Hepatocyte (in vitro differentiated cells): ENCODE measurements at places on chromosomes 7 and 10.

GRCh38 chr7:73704640-73705550 lies 14.6 kb downstream of the STX1A start:
- H3K27ac ChIP-seq: no peak overlapping the region
- peak; percentile 20 for DNase-seq
- no peaks in the 10 kb centered on the region for H3K27me3 ChIP-seq

- no peaks in the 10 kb centered on the region for H3K27me3 ChIP-seq
- H3K27ac ChIP-seq: no peak overlapping the region
- no peaks in the 10 kb centered on the region for H3K36me3 ChIP-seq
- no peak for DNase-seq
Observed at GRCh38 chr7:123004931-123005330, 9.4 kb upstream of the TAS2R16 start.

DNA sequence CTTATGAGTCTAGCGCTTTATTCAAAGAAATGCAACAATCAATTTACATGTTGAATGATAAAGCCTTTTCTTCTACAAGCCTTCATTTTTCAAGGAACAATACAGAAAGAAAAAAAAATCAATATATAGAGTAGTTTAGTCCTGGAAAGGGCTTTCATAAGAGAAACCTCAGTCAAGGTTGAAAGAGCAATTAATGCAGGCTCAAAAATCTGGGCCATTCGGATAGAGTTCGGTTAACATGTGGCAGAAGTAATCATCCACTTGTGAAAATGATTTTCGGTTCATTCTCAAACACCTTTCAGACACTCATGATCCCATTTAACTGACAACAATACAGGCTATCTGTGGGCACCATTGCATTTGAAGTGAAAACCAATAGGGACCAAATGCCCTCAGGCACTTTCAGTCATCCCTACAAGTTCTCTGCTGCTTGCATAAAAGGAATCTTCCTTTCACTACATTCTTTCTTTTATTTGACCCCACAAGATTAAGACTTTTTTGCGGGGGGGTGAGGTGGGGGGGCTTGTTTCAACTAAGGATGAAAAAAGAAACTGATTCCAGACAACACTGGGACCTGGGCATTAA lies 177.9 kb downstream of the RNF133 start:
- H3K4me1 ChIP-seq: no peaks in the 10 kb centered on the region
- no peak overlapping the region for H3K27ac ChIP-seq
- no peak for DNase-seq
- no peaks in the 10 kb centered on the region for H3K27me3 ChIP-seq
- H3K4me3 ChIP-seq: no peak overlapping the region
- H3K36me3 ChIP-seq: no peaks in the 10 kb centered on the region

DNA sequence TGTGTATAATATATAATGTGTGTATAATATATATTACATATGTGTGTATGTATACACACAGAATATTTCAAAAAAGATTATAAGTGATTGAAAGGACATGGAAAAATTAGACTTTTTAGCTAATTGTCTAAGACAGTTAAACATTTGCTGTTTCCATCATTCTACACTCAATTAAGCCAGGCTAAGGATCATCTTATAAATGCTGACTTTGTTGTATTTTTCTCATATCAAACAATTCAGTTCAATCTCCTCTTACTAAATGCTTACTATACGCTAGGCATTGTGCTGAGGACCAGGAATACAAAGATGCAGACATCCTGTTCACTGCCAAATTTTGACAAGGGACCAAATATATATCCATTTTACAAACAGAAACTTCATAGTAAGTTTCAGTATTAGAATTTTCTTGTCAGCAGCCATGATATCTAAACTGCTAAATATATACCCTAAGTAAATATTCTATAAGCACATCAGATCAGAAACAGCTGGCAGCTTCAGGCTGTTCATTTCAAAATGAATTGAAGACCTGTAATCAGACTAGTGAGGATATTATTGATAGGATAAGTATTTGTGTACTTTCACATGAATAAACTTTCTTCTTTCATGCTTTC lies 10.3 kb upstream of the LRRN3 start:
- H3K36me3 ChIP-seq: no peaks in the 10 kb centered on the region
- no peaks in the 10 kb centered on the region for H3K27me3 ChIP-seq
- H3K4me3 ChIP-seq: no peak overlapping the region
- DNase-seq: no peak
- H3K4me1 ChIP-seq: no peaks in the 10 kb centered on the region
- no peak overlapping the region for H3K27ac ChIP-seq

DNA sequence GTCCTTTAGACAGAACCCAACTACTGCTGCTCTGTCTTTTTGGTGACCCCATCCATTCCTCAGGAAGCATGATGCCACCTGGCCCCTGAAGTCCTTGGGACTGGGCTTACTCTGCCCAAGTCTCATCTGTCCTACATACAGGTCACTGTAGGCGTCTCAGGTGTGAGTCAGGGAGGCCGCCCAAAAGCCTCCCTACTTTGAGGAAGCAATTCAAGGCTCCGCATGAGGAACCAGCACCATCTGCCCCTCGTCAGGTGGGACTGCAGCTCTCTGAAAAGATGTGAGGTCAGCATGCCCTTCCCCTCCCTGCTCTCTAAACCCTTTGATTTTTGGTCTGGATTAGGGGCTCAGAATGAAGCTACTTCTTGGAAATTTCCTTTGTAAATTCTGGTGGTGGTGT lies 354.8 kb downstream of the CXCL12 start:
- no peaks in the 10 kb centered on the region for H3K4me1 ChIP-seq
- no peak for DNase-seq
- no peaks in the 10 kb centered on the region for H3K36me3 ChIP-seq
- H3K27me3 ChIP-seq: no peaks in the 10 kb centered on the region
- no peak overlapping the region for H3K4me3 ChIP-seq
- no peak overlapping the region for H3K27ac ChIP-seq

DNA sequence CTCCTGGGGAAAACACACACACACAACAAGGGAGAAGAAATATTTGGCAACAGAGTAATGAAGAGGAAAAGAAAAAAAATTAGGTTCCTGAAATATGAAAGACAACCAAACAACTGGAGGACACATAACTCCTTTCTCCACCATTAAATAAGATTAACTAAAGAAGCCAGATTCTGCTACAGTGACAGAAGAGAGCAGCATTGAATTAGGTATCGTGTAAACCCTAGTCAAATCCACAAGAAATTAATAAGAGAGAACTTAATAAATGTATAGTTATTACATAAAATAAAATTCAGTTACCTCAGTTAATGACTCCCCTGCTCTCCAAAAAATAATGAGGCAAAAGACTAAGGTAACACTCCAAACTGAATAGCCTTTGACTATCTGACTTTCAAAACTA lies 306.7 kb downstream of the CRPPA start:
- no peak overlapping the region for H3K4me3 ChIP-seq
- no peaks in the 10 kb centered on the region for H3K4me1 ChIP-seq
- no peaks in the 10 kb centered on the region for H3K27me3 ChIP-seq
- DNase-seq: no peak
- no peak overlapping the region for H3K27ac ChIP-seq

DNA sequence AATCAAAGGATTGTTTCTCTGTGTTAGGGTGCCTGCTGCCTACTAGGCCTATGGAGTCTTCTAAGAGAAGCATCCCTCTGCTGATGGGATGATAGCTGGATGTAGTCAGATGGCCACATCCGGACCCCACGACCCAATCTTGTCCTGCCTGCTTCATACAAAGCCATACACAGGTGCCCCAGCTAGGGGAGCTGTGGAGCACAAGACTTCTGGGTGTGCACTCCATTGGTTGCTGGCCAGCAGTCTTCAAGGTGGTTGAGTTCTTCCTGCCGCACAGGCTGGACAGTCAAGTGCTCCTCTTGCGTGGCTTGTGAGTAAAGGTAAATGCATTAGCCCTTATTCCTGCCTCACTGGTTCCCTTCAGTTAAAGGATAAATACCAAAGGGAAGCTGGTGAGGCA lies 120.2 kb downstream of the TEX36 start:
- no peaks in the 10 kb centered on the region for H3K36me3 ChIP-seq
- H3K27ac ChIP-seq: no peak overlapping the region
- DNase-seq: no peak
- no peaks in the 10 kb centered on the region for H3K27me3 ChIP-seq

DNA sequence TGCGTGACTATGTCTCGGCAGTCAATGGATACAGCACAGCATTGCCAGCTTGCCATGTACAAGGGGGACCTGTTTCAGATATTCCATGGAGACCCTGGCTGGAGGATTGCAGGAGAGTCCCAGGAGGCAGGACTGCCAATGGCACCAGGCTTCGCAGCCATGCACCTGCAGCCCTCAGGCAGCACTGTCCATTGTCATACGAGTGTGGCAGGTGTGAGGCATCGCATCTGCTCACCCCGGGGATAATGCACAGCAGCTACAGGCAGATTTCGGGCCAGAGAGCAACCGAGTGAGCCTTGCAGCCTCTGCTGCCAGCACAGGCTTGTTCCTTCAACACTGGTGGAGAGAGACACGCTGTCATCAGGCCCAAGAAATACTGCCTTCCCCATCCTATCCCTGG lies 415.1 kb downstream of the PAXIP1 start:
- H3K4me3 ChIP-seq: no peak overlapping the region
- H3K4me1 ChIP-seq: no peaks in the 10 kb centered on the region
- H3K27ac ChIP-seq: no peak overlapping the region
- no peak for DNase-seq
- no peaks in the 10 kb centered on the region for H3K36me3 ChIP-seq
- H3K27me3 ChIP-seq: no peaks in the 10 kb centered on the region

DNA sequence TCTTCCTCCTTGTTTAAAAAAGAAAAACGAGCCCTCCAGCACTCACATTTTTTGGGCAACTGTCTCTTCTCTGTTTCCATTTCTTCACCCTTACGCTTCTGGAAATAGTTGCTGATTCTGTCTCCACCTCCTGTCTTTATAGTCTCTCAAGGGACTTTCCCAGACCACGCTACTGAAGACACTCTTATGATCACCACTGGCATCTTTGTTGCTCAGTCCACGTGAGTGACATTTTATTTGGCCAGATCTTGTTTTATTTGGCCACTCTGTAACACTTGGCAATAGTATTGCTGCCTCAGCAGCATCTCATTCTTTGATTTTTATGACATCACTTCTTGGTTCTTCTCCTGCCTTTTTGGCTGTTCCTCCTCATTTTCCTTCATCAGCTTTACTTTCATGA lies 21.6 kb upstream of the NME8 start:
- H3K36me3 ChIP-seq: no peaks in the 10 kb centered on the region
- no peak overlapping the region for H3K27ac ChIP-seq
- H3K27me3 ChIP-seq: no peaks in the 10 kb centered on the region
- no peak for DNase-seq
- H3K4me1 ChIP-seq: no peaks in the 10 kb centered on the region
- H3K4me3 ChIP-seq: no peak overlapping the region

GRCh38 chr7:108094933-108095710 lies 35.0 kb downstream of the LAMB4 start:
- H3K27ac ChIP-seq: peak overlapping the region; percentile 83
- peaks cover 32% of the 10 kb centered on the region for H3K4me1 ChIP-seq
- DNase-seq: peak; percentile 79
- H3K4me3 ChIP-seq: no peak overlapping the region

GRCh38 chr7:101733713-101734475 lies 83.5 kb upstream of the CUX1 start:
- H3K27ac ChIP-seq: peak overlapping the region; percentile 44
- peaks cover 24% of the 10 kb centered on the region for H3K4me1 ChIP-seq
- H3K36me3 ChIP-seq: no peaks in the 10 kb centered on the region
- no peak overlapping the region for H3K4me3 ChIP-seq
- DNase-seq: peak; percentile 73

DNA sequence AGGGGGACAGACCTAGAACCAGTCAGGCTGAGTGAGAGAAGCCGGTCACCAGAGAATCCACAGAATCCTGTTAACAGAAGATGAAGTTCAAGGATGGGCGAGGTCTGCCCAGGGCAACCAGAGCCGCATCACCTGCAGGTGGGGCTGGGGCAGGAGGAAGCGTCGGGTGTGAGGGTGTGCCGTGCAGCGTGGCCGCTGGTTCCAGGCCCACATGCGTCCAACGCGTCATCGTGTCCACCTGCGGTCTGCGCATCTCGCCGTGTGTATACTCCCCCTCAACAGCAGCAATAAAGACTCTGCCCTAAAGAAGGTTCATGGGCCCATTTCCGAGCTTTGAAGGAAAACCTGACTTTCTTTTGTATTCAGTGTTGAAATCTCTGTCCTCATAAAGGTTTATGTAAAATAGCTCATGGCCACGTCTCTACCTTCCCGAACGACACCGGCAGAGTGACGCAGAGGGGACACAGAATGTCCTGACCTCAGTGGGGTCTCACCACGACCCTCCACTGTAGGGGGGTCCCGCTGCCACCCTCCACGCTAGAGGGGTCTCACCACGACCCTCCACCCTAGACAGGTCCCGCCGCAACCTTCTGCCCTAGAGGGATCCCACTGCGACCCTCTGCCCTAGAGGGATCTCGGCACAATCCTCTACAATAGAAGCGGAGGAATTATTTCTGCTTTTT lies 446.9 kb downstream of the PTPRN2 start:
- H3K4me3 ChIP-seq: no peak overlapping the region
- H3K36me3 ChIP-seq: no peaks in the 10 kb centered on the region
- no peak overlapping the region for H3K27ac ChIP-seq
- no peaks in the 10 kb centered on the region for H3K27me3 ChIP-seq
- DNase-seq: no peak
- H3K4me1 ChIP-seq: no peaks in the 10 kb centered on the region

GRCh38 chr7:144908324-144908723 lies 72.5 kb upstream of the TPK1 start:
- no peaks in the 10 kb centered on the region for H3K36me3 ChIP-seq
- no peak overlapping the region for H3K4me3 ChIP-seq
- H3K27ac ChIP-seq: no peak overlapping the region
- DNase-seq: no peak
- H3K4me1 ChIP-seq: no peaks in the 10 kb centered on the region
- H3K27me3 ChIP-seq: no peaks in the 10 kb centered on the region

- H3K4me1 ChIP-seq: no peaks in the 10 kb centered on the region
- no peaks in the 10 kb centered on the region for H3K27me3 ChIP-seq
- H3K27ac ChIP-seq: no peak overlapping the region
Observed at GRCh38 chr10:72375585-72375984, 20.9 kb upstream of the DNAJB12 start.

DNA sequence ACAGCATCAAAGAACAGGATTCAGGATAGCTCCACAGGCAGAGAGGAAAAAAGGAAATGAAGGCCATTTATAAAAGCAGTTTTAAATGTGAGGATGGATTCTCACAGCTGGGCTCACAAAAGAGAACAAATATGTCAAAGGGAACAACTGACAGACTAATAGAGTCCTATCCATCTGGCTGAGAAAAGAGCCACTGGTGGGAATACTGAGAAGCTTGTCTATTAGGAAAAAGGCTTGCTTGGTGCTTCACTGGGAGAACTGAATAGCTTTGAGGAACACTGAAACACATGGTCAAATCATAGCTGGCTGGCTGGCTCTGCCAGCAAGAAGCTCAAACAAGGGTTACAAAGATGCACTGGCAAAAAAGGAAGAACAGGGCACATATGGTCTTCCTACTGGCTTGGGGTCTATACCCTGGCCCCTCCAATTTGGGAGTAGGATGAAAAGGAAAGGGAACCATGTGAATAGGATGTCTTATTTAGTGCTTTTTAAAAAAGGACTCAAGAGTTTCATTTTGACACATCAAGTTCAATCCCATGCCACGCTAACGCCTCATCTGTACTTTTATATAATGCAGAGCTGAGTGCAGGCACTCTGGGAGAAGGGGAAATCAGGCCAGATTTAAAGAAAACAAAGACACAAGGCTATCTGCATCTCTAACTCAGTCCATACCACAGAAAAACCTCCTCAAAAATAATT lies 44.8 kb upstream of the KCNIP2 start:
- no peak overlapping the region for H3K4me3 ChIP-seq
- H3K4me1 ChIP-seq: no peaks in the 10 kb centered on the region
- no peaks in the 10 kb centered on the region for H3K27me3 ChIP-seq
- H3K27ac ChIP-seq: no peak overlapping the region

GRCh38 chr10:79059859-79060379 lies 8.8 kb upstream of the ZMIZ1 start:
- H3K27ac ChIP-seq: peak overlapping the region; percentile 86
- no peaks in the 10 kb centered on the region for H3K27me3 ChIP-seq
- H3K36me3 ChIP-seq: no peaks in the 10 kb centered on the region
- no peak for DNase-seq
